ENCODE measurements at places on chromosomes 3 and 15.

- peak; percentile 66 for DNase-seq
Observed at GRCh38 chr15:71651750-71652186, 158.6 kb upstream of the NR2E3 start.

DNA sequence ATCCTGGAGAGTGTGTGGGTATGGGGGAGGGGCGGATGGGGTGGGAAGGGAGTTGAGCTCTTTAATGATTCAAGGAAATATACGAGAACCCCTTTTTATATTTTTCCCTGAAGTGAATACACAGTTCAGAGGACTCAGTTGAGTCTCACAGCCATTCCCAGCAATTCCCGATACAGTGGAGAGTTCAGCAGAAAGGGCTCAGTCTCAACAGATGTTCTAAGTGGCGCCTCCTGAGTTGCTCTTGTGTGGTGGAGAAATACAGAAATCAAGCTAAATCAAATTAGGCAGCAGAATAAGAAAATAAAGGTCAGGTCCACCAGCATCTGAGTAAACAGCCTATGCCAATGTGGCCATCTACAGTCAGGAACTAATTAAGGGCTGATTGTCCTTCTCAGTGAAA, 372.1 kb downstream of the NR2F2 start:
- no peak for DNase-seq

GRCh38 chr3:43364494-43364893, 78.2 kb downstream of the SNRK start:
- DNase-seq: no peak

DNA sequence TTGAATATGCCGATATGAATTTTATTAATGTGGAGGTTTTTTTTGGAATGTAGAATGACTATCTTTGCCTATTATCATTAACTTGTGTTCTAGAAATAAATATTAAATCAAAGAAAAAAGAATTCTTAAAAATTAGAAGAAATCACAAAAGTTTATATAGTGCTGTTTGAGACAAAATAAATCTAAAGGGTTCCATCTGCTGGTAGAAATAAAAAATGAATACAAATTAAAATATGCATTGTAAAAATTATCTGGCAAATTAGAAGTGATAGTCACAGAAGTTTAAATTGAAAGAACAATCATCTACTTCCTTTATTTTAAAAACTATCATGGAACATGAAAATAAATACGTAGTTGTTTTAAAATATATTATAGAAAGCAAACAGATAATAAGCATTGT, 22.7 kb upstream of the ZBTB20 start:
- DNase-seq: no peak

DNA sequence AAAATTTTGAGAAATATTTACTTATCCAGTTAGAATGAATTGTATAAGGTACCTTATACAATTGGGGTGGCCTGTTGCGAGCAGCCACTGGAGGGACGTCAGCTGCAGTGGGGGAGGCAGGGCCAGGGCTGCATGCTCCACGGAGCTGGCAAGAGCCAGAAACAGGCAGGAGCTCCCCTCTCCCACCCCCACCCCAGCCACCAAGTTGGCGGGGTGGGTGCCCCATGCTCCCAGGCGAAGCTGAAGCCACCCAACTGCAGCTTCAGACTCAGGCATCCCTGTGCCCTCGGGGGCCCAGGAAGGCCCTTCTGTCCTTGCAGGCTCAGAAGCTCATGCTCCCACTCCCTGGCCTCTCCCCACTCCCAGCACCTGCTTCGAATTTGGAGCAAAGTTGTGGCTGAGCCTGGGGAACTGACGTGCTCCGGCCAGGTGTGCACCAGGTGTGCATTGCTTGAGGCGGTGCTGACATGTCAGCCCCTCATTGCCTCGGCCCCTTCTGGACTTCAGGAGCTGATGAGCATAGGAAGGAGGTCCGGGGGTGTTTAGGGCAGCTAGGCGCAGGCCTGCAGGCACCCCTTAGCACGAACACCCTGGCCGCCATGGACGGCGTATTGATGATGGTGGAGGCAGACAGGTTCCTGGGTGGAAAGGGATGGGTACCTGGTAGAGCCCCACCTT, 743.8 kb upstream of the GBE1 start:
- DNase-seq: no peak

- DNase-seq: no peak
Observed at GRCh38 chr15:42141795-42142667, 14.4 kb downstream of the PLA2G4F start.

DNA sequence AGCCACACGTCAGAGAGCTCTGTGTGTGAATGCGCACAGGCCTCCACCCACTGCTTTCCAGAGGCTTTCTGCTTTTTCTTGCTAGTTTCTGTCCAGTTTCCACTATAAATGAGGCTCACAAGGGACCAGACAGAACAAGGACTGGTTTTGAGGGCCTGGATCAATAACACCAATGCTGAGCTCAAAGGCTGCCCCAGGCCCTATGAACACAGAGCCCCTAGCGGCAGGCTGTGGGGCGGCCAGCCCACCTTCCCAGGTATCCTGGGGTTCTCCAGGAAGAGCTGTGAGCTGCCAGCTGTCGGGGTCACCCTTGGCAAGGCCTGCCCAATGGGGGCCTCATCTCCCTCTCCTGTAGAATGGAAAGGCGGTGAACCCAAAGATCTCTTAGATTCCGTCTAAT, 2.2 kb upstream of the ITIH3 start:
- no peak for DNase-seq

- DNase-seq: peak; percentile 56
Observed at GRCh38 chr3:37670961-37671483, 190.7 kb upstream of the CTDSPL start.

Data from fibroblast of skin of right quadriceps (primary cell).